ENCODE measurements at places on chromosomes 3 and 15. TPM values are rescaled to one million over a fixed set of nuclear protein-coding genes. Genes with fewer than 3 reads are reported as not detected.

DNA sequence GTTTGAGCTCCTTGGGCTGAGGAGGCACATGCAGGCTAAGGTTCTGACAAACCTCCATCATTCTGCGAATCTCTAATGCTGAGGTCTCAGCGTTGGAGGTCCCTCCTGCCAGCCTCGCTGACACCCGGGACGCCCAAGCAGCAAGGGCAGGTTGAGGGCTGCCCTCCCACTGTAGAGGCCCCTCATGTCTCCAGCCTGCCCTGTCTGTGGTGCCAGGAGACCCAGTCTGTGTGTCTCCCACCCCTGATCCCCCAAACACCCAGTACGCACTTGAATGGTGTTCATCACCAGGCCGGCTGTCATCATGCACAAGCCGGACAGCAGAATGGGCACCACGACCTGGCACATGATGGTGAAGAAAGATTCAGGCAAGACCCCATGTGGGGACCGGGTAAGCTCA, 27.8 kb downstream of the SLC41A3 start:
- no peaks in the 10 kb centered on the region for H3K27me3 ChIP-seq
- no peak overlapping the region for H3K27ac ChIP-seq
- H3K4me1 ChIP-seq, result peaks cover 6% of the 10 kb centered on the region
- no peak overlapping the region for H3K4me3 ChIP-seq

GRCh38 chr3:5426094-5426883, 238.8 kb downstream of the EDEM1 start:
- H3K36me3 ChIP-seq, result no peaks in the 10 kb centered on the region
- no peak overlapping the region for H3K27ac ChIP-seq
- H3K27me3 ChIP-seq, result peaks cover 7% of the 10 kb centered on the region
- H3K4me3 ChIP-seq, result no peak overlapping the region

- no peaks in the 10 kb centered on the region for H3K36me3 ChIP-seq
- H3K27me3 ChIP-seq, result no peaks in the 10 kb centered on the region
- H3K27ac ChIP-seq, result no peak overlapping the region
- DNase-seq, result no peak
Observed at GRCh38 chr3:132550579-132551305, 46.3 kb upstream of the ACKR4 start.

Gene SIDT1
- not detected for total RNA-seq

DNA sequence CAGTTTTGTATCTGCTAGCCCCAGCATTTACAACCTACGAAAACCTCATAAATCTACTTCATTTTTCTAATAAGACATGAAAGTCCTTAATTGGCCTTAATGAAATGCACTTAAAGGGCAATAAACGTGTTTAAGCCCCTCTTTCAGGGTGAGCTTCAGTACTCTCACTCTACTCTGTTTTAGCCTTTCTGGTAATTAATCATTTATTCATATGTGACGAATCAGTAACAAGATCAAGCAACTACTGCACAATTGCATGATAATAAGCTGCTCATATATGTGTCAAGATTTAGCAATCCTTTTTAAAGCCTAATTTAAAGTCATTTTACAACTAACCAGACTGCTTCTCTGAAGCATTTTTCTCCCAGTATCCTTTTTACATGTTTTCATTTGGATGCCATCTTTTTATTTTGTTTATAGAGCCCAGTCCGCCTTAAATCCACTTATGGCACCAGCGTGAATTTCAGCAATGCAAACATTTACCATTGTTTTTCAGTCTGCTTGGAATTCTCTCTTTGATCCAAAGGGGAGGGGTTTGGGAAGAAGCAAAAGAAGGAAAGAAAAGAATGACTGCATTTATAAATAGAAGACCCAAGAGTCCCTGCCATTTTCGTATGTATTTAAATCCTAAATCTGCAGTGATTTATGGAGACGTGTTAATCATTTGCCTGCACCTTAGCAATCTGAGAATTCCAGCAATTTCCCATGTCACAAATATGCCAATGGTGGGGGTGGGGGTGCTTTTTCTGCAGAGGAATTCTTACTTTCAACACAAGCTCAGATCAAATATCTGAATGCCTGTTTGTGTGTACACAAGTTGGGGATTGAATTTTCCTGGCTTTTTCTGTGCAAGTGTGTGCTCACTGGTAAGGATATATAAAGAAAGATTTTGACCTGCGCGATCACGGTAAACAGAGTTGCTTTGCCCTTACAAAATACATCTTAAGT, 230.8 kb upstream of the TBC1D5 start:
- no peaks in the 10 kb centered on the region for H3K36me3 ChIP-seq
- H3K27me3 ChIP-seq, result no peaks in the 10 kb centered on the region

GRCh38 chr3:14614862-14615261, 36.7 kb upstream of the CCDC174 start:
- H3K4me3 ChIP-seq, result no peak overlapping the region
- no peaks in the 10 kb centered on the region for H3K36me3 ChIP-seq
- DNase-seq, result no peak
- H3K4me1 ChIP-seq, result peaks cover 25% of the 10 kb centered on the region

Gene FRG2C
- not detected for total RNA-seq

DNA sequence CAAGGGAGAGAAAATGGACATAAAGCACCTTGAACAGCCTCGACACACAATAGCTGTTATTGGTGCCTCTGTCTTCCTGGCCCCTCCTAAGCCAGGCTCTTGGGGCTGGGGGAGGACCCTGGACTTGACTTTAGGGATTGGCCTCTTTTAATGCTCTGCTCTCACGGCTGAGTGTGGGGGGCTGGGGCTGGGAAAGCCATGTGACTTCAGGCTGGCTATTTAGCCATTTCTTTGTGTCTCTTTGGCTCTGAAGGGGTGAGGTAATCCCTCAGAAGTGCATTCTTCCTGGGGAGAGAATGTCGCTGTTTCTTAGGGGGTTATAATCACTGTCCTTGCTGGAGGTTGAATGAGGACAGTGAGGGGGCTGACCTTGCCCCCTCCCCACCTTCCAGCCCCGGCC, 26.2 kb downstream of the MAGEF1 start:
- DNase-seq, result no peak
- H3K4me1 ChIP-seq, result peaks cover 6% of the 10 kb centered on the region
- H3K27ac ChIP-seq, result peak overlapping the region; percentile 71
- H3K4me3 ChIP-seq, result no peak overlapping the region

Gene SUSD5
- total RNA-seq, result 1.1 TPM

GRCh38 chr3:152318512-152318911, 49.8 kb downstream of the MBNL1 start:
- no peak for DNase-seq
- no peak overlapping the region for H3K27ac ChIP-seq
- no peak overlapping the region for H3K4me3 ChIP-seq

GRCh38 chr3:56952061-56952460, 108.4 kb upstream of the SPATA12 start:
- H3K27me3 ChIP-seq, result no peaks in the 10 kb centered on the region
- H3K4me1 ChIP-seq, result no peaks in the 10 kb centered on the region
- no peaks in the 10 kb centered on the region for H3K36me3 ChIP-seq
- no peak overlapping the region for H3K4me3 ChIP-seq

- DNase-seq, result no peak
- H3K36me3 ChIP-seq, result peaks cover 15% of the 10 kb centered on the region
- no peak overlapping the region for H3K4me3 ChIP-seq
- no peak overlapping the region for H3K27ac ChIP-seq
- H3K4me1 ChIP-seq, result peaks cover 8% of the 10 kb centered on the region
Observed at GRCh38 chr15:44659056-44659455, 4.4 kb downstream of the SPG11 start.

DNA sequence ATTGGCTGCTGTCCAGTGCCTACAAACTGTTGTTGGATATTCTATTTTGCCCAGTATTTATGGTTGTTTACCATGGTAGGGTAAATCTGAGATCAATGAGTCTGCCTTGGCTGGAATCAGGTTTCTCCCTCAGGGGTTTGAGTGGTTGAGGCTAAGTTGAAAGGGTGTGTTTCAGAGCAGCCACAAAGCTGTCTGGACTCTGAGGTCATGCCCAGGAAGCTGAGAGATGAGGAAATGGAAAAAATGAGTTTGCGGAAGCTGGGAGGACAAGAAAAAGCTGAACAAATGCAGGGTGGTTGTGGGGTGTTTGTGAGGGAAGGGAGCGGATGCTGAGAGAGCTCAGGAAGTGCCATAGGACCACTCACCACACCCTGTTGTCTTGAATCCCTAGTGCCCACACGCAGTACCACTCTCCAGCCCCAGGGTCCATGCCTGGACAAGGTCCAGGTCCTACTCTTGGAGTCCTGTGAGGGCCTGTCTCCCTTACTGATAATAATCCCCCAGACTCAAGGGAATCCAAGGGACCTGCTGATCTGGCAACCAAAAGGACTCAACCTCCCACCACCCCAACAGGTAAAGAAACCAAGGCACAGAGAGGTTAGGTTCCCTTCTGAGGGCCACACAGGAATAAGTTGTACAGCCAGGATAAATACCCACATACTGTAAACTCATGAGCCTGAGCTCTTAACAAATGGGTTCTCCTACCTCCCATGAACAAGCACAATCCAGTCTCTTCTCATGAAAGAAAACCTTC, 81.6 kb downstream of the PPCDC start:
- H3K36me3 ChIP-seq, result no peaks in the 10 kb centered on the region
- H3K4me1 ChIP-seq, result peaks cover 3% of the 10 kb centered on the region
- H3K27me3 ChIP-seq, result no peaks in the 10 kb centered on the region
- H3K27ac ChIP-seq, result peak overlapping the region; percentile 56
- DNase-seq, result no peak

GRCh38 chr3:124209426-124209825, 217.5 kb upstream of the ROPN1 start:
- DNase-seq, result no peak
- no peak overlapping the region for H3K4me3 ChIP-seq
- H3K27ac ChIP-seq, result no peak overlapping the region
- H3K36me3 ChIP-seq, result no peaks in the 10 kb centered on the region

DNA sequence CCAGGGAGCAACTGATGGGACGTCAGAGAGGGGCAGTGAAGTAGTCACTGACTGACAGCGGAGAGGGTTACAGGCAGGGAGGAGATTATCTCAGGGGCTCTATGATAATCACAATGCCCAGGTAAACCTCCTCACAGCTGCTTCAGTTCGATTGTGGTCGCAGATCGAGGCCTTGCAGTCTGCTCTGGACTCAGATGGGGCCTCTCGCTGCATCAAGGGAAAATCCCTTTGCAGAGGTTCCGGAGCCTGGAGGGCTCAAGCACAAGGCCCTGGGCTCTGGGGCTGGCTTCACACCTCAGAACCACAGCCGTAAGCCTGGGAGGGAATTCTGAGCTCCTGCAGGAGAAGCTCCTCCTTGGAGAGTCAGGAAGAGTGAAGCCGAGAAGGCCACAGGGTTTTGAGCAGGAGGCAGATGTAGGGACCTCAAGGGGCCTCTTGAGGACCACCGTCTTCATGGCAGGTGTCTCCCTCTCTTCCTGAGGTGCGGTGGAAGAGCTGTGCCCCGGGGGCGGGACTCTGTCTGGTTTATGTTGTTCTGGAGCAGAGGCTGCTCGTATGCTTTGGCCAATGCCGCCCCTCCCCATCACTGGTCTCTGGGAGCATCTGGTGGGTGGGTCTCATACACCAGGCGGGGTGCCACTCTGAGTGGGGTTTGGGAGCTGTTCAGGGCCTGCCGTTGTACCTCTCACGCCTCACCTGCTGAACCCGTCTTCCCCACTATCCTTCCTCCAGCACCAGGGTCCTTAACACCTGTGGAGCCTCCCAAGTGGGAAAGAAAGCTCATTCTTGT, 19.5 kb upstream of the SNRPA1 start:
- no peaks in the 10 kb centered on the region for H3K4me1 ChIP-seq
- DNase-seq, result no peak
- H3K36me3 ChIP-seq, result no peaks in the 10 kb centered on the region
- no peak overlapping the region for H3K27ac ChIP-seq
- no peak overlapping the region for H3K4me3 ChIP-seq

Gene TRANK1
- 17.1 TPM for total RNA-seq

Measured in progenitor cell of endocrine pancreas (in vitro differentiated cells).